ENCODE measurements at places on chromosomes 4 and X.

DNA sequence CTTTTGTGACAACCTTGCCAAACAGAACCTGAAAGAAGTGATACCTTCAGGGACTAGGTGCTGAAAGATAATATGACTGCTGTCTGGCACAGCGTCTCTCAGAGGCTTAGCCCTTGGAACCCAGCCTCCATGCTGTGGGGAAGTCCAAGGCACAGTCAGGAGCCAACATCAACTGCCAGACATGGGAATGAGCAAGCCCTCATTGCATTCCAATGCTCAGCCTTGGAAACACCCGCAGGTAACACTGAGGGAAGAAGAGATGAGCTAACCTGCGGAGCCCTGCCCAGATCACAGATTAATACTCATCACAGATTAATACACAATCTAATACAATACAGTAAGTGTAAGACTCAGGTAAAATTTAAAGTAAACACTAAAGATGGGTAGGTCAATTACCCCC is 31.5 kb downstream of the LDB2 start:
- no peak for DNase-seq

GRCh38 chrX:108735091-108735678 is 1.2 kb downstream of the IRS4 start:
- DNase-seq, result no peak

- DNase-seq, result peak; percentile 77
Measured at GRCh38 chr4:85489273-85489981, 14.5 kb downstream of the ARHGAP24 start.

- DNase-seq, result no peak
Measured at GRCh38 chr4:1399508-1400190, 6.6 kb downstream of the NKX1-1 start.

- no peak for DNase-seq
Measured at GRCh38 chrX:36160081-36160480, 240.5 kb downstream of the CFAP47 start.

- no peak for DNase-seq
Measured at GRCh38 chr4:97404876-97405523, 738.3 kb downstream of the STPG2 start.

Measured in fibroblast of mammary gland (primary cell).